Iris pigment epithelial cell (primary cell): ENCODE measurements at places on chromosomes 1 and 21.
A peak's percentile ranks its signal among the peaks of the same experiment; 100 is the strongest.

- peak; percentile 37 for DNase-seq
Observed at GRCh38 chr1:7339953-7340352, 431.1 kb upstream of the VAMP3 start.

DNA sequence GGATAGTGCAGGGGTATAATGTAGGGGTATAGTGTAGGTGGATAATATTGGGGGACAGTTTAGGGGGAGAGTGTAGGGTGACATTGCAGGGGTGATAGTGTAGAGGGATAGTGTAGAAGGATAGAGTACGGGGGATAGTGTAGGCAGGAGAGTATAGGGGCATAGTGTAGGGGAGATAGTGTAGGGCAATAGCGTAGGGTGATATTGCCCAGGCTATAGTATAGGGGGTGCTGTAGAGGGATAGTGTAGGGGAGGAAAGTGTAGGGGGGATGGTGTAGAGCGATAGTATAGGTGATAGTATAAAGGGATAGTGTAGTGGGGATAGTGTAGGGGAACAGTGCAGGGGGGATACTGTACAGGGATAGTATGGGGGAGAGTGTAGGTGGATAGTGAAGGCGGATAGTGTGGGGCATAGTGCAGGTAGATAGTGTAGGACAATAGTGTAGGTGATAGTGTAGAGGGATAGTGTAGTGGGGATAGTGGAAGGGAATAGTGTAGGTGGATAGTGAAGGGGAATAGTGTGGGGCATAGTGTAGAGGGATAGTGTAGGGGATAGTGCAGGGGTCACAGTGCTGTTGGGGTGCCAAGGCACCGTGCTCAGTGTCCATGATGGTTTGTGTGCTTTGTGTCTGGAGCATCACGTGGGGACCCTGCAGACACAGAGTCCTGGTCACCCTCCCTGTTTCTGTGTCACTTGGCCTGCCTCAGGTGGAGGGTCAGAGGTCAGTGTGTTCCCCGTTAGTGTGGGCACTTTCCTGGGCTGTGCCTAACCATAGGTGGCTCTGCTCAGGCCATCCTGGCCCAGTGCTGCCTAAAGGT is 10.5 kb upstream of the ARF1 start:
- DNase-seq, result no peak

GRCh38 chr1:210340311-210340710 is 11.6 kb downstream of the HHAT start:
- DNase-seq, result no peak

DNA sequence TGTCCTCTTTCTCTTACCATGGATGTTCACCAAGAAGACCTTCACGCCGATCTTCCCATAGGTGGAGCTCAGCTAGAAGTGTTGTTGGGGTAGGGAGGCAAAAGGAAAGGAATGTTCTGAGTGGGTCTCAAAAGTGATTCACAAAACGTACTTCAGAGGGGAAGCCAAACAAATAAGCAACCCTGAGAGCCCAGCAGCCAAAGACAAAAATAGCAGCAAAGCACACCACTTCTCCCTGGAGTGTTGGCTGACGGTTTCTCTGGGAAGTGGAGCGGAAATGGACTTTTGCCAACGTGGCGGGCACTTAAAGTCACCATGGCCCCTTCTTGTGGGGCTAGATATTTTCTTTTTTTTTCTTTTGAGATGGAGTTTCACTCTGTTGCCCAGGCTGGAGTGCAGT is 23.1 kb downstream of the SLC26A9 start:
- no peak for DNase-seq

DNA sequence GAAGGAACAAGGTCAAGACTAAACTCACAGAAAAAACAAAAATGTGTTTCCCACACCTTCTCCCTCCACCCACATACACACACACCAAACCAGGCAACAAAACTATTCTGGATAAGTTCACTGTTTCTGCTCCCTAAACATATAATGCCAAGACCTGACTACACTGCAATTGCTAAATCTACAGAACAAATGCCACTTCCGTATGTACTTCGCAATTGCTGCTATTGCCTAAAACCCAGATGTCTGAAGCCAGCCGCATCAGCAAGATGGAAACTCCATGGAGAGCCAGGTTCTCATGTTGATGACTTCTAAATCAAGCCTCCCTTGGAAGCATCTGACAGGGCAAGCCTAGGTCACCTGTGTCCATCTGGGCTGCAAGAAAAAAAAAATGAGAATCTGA is 8.3 kb upstream of the AIM2 start:
- DNase-seq, result no peak

- DNase-seq, result peak; percentile 79
Observed at GRCh38 chr1:162303004-162303344, 73.7 kb downstream of the SPATA46 start.

GRCh38 chr1:198124673-198125072 is 32.1 kb upstream of the NEK7 start:
- no peak for DNase-seq

DNA sequence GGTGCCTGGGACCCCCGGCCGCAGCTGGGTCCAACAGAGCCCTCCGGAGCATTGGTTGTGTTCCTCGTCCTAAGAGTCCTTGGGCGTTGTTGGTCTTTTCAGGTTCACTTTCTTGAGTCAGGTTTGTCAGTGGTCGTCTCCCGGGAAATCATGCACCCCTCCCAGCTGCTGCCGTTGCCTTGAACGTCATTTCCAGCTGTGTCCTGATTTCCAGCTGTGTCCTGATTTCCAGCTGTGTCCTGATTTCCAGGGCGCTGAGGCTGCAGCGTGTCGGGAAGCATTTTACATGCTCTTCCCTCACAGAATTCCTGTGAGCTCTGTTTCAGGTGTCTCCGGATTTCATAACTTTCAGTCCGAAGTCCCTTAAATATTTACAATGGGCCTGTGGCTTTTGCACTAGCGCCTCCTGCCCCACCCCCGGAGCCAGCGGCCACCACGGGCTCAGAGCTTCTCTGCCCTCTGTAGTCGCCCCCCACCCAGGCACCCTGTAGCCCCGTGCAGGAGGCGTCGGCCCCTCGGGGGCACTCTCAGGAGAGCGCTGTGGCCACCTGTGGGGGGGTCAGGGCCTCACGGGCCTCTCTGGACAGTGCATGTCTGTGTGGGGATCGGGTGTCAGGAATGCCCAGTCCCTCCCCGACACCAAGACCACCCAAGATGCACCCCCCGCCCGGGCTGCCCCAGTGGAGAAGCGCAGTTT is 66.7 kb downstream of the COL18A1 start:
- DNase-seq, result no peak

GRCh38 chr1:19517017-19517416 is 31.7 kb upstream of the CAPZB start:
- DNase-seq, result no peak

GRCh38 chr21:27047658-27048314 is 80.9 kb upstream of the ADAMTS5 start:
- DNase-seq, result peak; percentile 43
